ENCODE measurements at places on chromosomes 12 and 14. TPM values are rescaled to one million over a fixed set of nuclear protein-coding genes. Genes with fewer than 3 reads are reported as not detected.

The OVCH1 gene
- total RNA-seq: not detected

The CABP1 gene
- total RNA-seq: 0.45 TPM

The CCDC88C gene
- total RNA-seq: 168 TPM

The KLHL42 gene
- 8.1 TPM for total RNA-seq

- no peaks in the 10 kb centered on the region for H3K27me3 ChIP-seq
- peak; percentile 100 for DNase-seq
- no peak within 1 kb of the TSS for H3K4me3 ChIP-seq
- peaks cover 36% of the 10 kb centered on the region for H3K4me1 ChIP-seq
Measured at GRCh38 chr14:23095196-23096108, at the start of gene C14orf119. Gene C14orf119 (plus strand): TSS chr14:23095505. CDS start chr14:23097659, 2,154 bp downstream.

GRCh38 chr12:43079476-43079875 is 472.5 kb downstream of the ADAMTS20 start:
- H3K4me1 ChIP-seq: no peaks in the 10 kb centered on the region
- no peak overlapping the region for H3K4me3 ChIP-seq
- no peaks in the 10 kb centered on the region for H3K36me3 ChIP-seq
- H3K27ac ChIP-seq: no peak overlapping the region
- H3K27me3 ChIP-seq: no peaks in the 10 kb centered on the region
- DNase-seq: no peak

GRCh38 chr12:2963760-2964292 is 4.6 kb downstream of the TEAD4 start:
- H3K4me3 ChIP-seq: no peak overlapping the region
- peaks cover 15% of the 10 kb centered on the region for H3K4me1 ChIP-seq
- no peak overlapping the region for H3K27ac ChIP-seq
- no peaks in the 10 kb centered on the region for H3K36me3 ChIP-seq
- H3K27me3 ChIP-seq: peaks cover 34% of the 10 kb centered on the region

DNA sequence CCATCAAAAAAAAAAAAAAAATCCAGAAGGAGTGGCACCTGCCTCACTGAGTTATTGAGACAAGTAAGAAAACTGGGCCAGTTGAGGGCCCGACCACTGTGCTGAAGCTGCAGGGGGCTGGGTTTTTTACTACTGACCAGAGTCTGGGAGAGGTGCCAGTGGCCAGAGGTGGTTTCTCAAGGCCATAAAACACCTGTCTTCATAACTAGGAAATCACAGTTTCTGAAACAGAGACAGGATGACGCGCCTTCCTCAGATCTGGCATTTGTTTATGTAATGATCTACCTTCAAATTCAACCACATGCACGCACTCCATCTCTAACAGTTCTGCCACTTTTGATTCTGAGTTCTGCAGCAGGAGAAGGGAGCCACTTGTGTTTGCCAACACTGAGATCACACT is 12.7 kb downstream of the TSPAN11 start:
- H3K27ac ChIP-seq: no peak overlapping the region
- no peaks in the 10 kb centered on the region for H3K36me3 ChIP-seq

DNA sequence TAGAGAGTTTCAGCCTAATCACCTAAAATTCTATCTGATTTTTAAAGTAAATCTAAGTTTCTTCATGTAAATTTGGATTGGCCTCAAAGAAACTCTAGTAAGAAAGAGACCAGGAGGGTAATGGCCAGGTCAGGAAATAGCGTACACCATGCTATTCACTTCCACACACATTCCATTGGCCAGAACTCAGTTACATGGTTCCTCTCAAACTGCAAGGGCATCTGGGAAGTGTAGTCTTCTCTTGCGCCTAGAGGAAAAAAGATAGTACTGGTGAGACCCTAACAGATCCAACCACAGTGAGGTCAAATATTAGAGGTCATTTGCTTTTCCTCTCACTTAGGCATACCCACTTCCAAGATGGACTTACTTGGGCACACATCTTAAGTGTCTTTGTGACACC is 39.1 kb downstream of the MBIP start:
- no peak for DNase-seq
- H3K4me3 ChIP-seq: no peak overlapping the region
- no peaks in the 10 kb centered on the region for H3K36me3 ChIP-seq

DNA sequence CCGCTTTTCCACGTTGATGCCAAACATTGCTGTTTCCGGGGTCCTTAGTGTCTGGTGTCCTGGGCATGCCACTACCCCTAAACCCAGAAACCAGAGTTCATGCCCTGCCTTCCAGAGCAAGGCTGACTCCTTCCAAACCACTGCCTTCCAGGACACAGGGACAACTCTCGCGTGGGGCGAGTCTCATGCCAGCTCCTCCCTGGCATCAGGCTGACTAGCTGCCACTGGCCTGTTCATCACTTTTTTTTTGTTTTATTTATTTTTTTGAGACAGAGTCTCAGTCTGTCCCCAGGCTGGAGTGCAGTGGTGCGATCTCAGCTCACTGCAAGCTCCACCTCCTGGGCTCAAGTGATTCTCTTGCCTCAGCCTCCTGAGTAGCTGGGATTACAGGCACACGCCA is 4.8 kb downstream of the SETD1B start:
- no peak overlapping the region for H3K4me3 ChIP-seq
- H3K27me3 ChIP-seq: no peaks in the 10 kb centered on the region

GRCh38 chr14:71803539-71804260 is 128.5 kb upstream of the RGS6 start:
- H3K36me3 ChIP-seq: no peaks in the 10 kb centered on the region
- no peak for DNase-seq
- no peaks in the 10 kb centered on the region for H3K4me1 ChIP-seq
- H3K27ac ChIP-seq: no peak overlapping the region
